RPMI8226 (cell line): ENCODE measurements at places on chromosomes 7 and 10.

DNA sequence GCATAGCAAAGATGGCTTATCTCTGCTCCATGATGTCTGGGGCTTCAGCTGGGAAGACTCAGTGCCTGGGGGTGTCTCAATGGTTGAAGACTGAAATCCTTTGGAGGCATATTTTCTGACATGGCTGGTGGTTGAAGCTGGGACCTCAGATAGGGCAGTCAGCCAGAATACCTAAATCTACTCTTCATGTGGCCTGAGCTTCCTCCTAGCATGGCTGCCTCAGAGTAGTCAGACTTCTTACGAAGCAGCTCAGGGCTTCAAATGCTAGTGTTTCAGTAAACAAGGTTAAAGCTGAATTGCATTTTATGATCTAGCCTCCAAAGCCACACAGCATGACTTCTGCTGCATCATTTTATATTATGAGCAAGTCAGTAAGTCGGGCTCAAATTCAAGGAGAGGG is 2.6 kb upstream of the BRAF start:
- DNase-seq = no peak

- no peak for DNase-seq
These were observed 22.3 kb upstream of the ZEB1 start for GRCh38 chr10:31296754-31297153.

DNA sequence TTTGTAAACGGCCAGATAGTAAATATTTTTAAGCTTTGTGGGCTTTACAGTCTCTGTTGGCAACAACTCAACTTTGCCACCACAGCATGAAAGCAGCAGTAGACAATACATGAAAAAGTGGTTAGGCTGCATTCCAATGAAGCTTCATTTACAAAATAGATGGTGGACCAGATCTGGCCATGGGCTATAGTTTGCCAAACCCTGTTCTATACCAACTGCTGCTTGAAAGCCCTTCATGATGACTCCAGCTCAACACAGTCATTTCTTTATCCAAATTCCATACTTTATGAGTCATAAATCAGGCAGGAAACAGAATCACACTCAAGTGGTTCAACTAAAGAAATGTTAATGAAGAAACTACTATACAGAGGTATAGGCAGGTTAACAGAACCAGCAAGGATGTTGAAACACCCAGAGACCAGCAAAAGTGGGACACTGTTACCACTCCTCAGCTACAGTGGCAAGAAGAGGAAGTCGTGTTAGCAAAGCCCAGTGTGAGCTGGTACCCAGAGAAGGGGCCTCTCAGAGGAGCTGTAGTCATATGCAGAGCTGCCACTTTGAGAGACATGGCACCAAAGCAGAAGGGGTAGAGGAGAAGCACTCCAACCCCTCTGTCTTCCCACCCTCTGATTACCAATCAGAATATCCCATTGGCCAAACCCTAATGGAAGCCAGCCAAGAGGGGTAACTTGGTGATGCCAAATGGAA is 72.5 kb downstream of the PRLHR start:
- DNase-seq = no peak

DNA sequence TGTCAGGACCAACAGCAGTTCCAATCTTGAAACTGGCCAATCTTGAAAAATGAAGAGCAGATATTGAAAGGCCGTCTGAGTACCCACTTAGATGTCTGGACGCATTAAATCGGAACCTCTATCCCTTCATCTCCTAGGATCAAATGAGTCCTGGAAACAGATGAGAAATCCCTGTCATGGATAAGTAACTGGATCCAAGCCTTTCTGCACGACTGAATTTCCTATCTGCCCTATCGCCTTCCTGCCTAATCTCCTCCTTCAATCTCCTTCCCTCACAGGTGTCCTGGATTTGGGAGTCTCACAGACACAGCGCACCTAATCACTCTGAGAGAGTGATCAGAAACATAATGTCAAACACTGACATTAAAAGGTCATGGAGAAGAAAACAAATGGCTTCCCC is 245.2 kb upstream of the PRSS58 start:
- DNase-seq = no peak

GRCh38 chr7:123637203-123637602 is 18.5 kb upstream of the LMOD2 start:
- DNase-seq = no peak

GRCh38 chr10:128480601-128481000 is 354.4 kb upstream of the MKI67 start:
- no peak for DNase-seq

- DNase-seq = no peak
These were observed 29.9 kb upstream of the ZNF273 start for GRCh38 chr7:64873155-64873500.

GRCh38 chr7:127536741-127537140 is 48.7 kb downstream of the GCC1 start:
- DNase-seq = no peak

DNA sequence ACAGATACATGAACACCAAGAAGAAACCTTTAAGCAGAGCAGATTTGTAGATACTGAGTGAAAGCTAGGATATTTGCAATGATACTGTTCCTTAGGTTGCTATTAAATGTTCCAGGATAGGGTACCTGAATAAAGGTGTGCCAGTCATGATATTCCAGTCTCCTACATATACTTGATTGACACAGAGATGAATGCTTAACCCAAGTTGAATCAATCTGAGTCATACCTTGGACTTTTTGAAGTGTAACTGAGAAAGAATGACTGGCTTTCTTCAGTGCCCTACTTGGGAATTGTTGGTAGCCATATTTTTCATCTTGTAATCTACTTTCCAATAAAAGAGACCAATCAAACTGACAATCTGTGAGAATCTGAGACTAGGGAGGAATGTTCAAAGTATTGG is 805.7 kb upstream of the GHITM start:
- DNase-seq = no peak

DNA sequence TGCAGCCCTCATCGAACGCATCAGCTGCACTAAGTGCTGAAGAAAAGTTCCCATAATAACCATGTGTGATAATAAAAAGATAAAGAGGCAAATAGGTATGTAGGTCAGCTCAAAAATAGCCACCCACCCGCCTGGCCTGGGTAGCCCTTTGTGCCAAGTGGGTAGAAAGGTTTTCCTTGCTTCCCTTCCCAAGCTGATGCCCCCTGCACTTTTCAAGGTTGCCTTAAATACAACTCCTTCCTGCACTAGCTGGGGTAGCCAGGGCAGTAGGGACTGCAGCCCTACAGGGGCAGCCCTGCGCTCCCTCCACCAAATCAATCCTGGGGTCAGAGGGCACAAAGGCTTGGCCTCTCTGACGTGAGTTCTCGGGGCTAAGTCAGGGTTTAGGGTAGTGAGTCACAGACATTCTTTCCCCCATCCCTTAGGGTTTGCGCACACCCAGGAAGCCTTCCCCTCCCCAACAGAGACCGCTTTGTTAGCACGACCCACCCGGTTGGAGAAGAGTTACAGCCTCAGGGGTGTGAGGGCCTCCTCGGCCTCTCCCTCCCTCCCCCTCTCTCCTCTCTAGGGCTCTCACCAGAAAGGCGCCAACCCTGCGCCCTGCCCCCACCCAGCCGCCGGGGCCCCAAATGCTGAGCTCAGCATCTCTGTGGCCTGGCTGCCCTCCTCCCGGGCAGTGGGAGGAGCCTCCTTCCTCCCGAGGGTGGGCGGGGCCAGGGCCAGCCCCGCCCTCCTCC is 13.3 kb upstream of the DDIT4 start:
- peak; percentile 93 for DNase-seq

DNA sequence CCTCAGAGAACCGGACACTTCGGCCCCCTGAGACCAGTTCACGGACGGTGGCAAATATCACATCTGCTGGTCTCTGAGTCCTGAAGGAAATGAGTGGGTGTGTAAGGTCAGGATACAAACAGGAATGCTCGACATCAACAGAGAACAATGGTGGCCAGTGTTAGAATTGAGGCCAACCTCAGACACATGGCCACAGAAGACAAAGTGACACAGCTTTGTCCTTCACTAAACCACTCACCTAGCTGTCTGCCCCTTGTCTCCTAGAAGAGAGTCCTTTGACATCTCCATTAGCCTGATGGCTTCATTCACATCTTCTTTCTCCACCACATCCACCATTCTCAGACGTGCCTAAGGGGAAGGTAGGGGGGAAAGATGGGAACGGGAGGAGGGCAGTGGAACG is 4.3 kb downstream of the COPS6 start:
- DNase-seq = no peak

- no peak for DNase-seq
These were observed 472.8 kb upstream of the ADARB2 start for GRCh38 chr10:2210088-2210487.

DNA sequence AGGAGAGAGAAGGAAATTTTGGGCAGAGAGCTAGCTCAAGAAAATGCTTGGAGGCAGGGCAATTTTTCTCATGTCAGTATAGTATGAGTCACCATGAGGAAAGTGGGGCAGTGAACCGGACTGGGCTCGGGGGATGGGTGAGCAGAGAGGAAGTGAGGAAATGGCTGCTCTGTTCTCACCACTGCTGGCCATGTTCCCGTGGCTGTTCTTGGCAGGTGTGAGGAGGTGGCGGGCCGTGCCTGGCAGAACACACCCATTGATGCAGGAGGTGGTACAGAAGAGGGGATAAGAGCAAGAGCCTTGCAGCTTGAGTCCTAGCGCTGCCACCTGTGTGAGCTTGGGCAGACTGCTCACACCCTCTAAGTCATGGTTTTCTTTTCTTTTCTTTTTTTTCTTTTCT is 304.4 kb upstream of the LYZL1 start:
- peak; percentile 82 for DNase-seq

DNA sequence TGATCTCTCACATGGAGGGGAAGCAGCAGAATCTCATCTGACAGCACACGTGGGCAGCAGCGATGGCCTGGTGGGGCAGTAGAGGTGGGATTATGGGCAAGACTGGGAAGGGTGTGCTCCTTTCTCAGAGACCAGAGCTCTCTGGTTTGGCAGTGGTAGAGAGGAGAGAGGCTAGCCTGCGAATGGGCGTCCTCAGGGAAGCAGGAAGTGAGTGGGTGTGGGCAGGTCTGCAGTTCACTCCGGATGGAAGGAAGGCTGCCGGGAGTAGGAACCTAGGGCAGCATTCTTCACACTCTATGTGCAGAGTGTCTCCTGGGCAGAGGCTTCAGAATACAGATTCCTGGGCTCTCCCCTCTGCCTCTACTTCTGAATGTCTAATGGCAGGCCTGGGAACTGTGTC is 162.8 kb upstream of the BMPER start:
- no peak for DNase-seq

GRCh38 chr10:28575852-28576251 is 42.9 kb downstream of the WAC start:
- DNase-seq = no peak

GRCh38 chr7:69676247-69676646 is 78.0 kb downstream of the AUTS2 start:
- DNase-seq = no peak

DNA sequence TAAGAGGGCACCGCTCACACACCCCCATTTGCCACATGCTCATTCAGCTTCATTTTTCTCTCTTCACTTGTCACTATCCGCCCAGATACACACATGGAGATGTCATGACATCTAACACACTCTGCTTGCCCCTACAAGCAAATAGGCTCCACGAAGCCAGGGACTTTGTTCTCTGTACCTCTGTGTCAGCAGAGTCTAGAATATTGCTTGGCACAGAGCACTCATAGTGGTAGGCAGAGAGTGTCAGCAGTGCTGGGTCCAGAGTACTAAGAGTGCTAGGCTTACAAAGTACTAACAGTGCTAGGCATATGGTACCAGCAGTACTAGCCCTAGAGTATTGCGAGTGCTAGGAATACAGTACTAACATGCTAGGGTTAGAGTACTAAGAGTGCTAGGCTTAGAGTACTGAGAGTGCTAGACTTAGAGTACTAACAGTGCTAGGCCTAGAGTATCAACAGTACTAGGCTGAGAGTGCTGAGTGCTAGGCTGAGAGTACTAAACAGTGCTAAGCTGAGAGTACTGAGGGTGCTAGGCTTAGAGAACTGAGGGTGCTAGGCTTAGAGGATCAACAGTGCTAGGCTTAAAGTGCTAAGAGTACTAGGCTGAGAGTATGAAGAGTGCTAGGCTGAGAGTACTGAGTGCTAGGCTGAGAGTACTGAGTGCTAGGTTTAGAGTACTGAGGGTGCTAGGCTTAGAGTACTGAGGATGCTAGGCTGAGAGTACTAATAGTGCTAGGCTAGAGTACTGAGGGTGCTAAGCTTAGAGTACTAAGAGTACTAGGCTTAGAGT is 166.1 kb downstream of the PRKAG2 start:
- no peak for DNase-seq

- no peak for DNase-seq
These were observed 556.1 kb downstream of the GALNT17 start for GRCh38 chr7:71687831-71688599.

DNA sequence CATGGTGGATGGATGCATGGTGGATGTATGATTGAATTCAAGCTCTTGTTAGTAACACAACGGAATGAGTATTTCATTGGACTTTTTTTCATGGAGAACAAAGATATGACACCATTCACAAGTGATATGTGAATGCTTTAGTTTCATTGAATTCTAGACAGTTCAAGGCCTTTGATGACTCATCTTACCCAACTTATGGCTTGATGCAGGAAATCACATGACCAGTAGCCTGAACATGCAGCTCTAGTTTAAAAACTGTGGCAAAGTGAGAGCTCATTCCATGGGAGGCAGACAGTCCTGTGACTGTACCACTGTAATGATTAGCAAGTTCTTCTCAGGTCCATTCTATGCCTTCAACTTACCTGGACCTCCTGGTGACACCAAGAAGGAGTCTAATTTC is 1239.3 kb downstream of the TYW1 start:
- no peak for DNase-seq

DNA sequence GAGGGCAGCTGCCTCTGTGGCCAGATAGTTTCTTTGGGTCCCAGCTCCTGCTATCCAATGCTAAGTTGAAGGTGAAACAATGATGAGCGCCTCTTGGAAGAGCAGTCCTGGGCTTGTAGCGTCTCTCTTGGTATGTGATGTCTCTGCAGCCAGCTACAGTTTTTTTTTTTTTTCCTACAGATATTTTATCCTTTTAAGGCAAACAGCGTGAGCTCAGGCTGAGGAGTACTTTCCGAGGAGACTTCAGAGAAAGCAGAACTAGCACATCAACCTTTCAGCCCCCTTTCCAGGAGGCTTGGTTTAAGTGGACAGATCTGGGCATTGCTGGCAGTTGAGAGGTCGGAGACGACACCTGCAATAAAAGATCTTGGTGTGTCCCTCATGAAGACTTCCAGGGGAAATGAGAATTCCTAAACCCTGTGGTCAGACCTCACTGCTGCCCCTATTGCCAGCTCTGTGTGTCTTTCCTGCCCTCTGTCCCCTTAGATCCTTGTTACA is 9.1 kb downstream of the PRKG1 start:
- DNase-seq = no peak

- DNase-seq = no peak
These were observed 437.3 kb downstream of the PARD3 start for GRCh38 chr10:34377833-34378232.

- DNase-seq = peak; percentile 18
These were observed 620 bp downstream of the SLK start for GRCh38 chr10:103967448-103968071.

- no peak for DNase-seq
These were observed 18.1 kb downstream of the MINDY4 start for GRCh38 chr7:30789334-30789711.

DNA sequence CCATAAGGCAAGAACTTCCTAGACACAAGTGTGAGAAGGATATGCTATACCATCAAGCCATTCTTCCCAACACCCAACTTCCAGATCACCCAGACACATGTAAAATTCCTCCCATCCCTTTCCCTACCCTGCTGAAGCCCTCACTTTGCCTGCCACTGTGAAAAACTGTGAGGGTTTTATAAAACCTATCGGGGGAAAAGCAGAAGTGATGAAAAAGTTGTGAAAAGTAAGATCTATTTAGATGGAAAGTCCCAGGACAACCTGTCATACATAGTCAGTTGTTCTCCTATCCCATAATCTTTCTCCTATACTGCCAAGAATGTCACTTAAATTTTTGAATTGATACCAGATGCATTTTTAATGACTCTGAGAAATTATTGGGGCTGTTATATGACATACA is 39.0 kb upstream of the PPP3CB start:
- DNase-seq = no peak

- no peak for DNase-seq
These were observed 93.3 kb upstream of the ELMO1 start for GRCh38 chr7:37541810-37542443.
